SK-N-SH (cell line): ENCODE measurements at places on chromosomes 3 and 15. TPM values are rescaled to one million over a fixed set of nuclear protein-coding genes. Genes with fewer than 3 reads are reported as not detected.

DNA sequence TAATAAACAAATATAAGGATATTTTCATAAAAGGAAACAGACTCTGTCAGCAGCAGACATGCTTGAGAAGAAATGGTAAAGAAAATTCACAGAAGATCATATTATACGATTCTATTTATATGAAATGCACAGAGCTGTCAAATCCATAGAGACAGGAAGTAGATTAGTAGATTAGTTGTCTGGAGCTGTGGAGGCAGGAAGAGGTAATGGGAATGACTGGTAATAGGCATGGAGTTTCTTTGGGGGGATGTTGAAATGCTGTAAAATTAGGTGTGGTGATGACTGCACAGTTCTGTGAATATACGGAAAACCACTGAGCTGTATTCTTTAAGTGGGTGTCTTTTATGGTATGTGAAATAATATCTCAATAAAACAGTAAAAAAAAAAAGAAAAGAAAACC, 35.3 kb downstream of the CEP152 start:
- no peak for DNase-seq
- H3K36me3 ChIP-seq, result peaks cover 45% of the 10 kb centered on the region
- H3K27me3 ChIP-seq, result no peaks in the 10 kb centered on the region
- H3K4me1 ChIP-seq, result peaks cover 11% of the 10 kb centered on the region; the same call in 1 of the 2 replicates
- no peak overlapping the region for H3K4me3 ChIP-seq
- no peak overlapping the region for H3K27ac ChIP-seq

GRCh38 chr15:52199271-52199670, 8.1 kb upstream of the GNB5 start:
- H3K36me3 ChIP-seq, result no peaks in the 10 kb centered on the region
- no peaks in the 10 kb centered on the region for H3K4me1 ChIP-seq
- no peaks in the 10 kb centered on the region for H3K27me3 ChIP-seq
- no peak overlapping the region for H3K27ac ChIP-seq
- DNase-seq, result no peak

DNA sequence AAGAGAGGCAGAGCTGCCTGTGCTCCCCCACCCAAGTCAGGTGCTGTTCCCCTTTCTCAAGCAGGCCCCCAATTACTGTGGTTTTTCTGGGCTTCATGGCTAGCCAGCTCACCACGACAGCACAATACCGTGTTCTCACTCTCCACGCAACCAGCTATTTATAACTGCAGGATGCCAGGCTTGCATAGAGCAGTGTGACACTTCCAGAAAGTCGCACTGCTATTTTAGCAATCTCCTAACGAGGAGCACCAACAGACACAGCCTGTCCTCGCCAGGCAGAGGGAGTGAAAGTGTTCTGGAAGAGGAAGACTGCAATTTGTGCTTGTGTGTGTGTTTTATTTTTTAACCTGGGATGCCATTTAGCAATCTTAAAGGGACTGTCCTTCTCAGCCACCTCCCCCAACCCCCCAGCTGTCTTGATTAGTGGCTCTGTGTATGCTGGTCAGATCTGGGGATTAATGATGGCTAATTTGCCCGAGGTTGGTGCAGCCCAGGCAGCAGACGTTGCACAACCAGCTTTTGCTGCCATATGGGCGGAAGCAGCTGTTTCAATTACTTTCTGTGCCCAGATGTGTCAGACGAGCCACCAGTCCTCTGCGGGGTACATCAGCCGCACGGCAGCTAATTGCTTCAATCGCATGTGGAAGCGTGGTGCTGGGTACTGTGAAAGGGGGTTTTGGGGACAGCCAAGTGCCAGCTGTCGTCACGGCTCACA, 268.0 kb upstream of the ARRDC4 start:
- no peaks in the 10 kb centered on the region for H3K27me3 ChIP-seq
- peak; percentile 12 for DNase-seq
- H3K4me1 ChIP-seq, result no peaks in the 10 kb centered on the region
- no peak overlapping the region for H3K27ac ChIP-seq
- no peak overlapping the region for H3K4me3 ChIP-seq

DNA sequence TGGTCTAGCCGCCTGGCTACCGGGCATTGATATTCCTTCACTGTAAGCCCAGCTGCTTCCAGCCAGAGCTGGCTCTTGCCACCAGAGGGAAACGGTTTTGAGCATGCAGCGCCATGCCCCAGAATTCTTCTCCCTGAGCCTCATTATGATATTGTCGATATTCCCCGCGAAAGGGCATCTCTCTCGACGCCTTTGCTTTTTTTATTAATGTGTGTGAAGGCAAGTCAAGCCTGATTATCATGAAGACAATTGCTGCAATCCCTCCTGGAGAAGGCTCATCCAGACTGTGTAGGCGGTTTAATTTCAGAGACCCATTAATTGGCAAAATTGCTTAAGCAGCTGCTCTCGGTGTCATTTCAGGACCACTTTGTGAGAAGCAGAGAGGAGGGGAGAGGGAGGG, 321.2 kb upstream of the TLE3 start:
- no peak overlapping the region for H3K27ac ChIP-seq
- no peak overlapping the region for H3K4me3 ChIP-seq
- H3K27me3 ChIP-seq, result peaks cover 44% of the 10 kb centered on the region
- DNase-seq, result no peak

DNA sequence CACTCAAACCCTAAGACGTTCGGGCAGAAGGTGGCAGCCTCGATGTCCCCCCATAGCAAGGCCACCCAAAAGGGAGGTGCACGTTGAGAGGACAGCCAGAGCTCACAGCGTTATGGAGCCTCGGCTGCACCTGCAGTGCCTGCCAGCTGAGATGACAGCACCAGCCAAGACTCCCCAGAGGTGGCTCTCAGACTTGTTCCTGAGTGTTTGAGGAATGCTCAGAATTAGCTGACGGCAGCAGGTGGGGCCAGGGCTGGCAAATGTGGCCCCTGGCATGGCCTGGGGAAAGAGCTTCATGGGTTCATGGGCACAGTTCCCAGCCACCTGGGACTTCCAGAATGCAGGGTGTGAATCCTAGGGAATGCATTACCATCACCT, 177.8 kb downstream of the KLF13 start:
- DNase-seq, result no peak
- H3K27ac ChIP-seq, result no peak overlapping the region

DNA sequence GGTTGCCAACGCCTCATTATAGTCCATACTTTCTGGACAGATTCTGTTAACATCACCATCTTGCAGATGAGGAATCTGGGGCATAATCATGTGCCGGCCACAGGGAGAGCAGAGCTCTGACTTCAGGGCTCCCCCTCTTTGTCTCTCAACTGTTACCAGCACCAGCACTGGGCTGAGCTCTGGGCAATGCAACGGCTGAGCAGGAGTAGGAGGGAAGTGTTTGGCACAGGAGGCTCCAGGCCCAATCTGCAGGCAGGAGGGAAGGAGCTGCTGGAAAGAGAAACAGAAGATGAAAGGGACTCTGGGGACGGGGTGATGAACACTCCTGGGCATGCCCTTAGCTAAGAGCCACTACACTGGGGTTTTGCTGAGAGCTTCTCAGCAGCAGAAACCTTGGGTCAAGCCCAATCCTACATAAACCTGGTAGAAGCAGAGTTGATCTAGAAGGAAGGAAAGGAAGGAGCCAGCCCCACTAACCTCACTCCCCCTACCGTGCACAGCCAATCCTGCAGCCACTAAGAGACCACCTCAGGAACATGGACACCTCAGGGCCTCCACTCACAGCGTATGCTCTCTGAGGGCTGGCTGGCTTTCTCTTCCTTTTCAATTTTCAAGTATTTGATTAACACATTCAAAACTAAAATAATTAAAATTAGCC, 73.1 kb upstream of the SPATA12 start:
- H3K4me1 ChIP-seq, result peaks cover 4% of the 10 kb centered on the region; the same call in 1 of the 2 replicates
- H3K27me3 ChIP-seq, result no peaks in the 10 kb centered on the region
- H3K27ac ChIP-seq, result no peak overlapping the region
- DNase-seq, result no peak
- H3K4me3 ChIP-seq, result no peak overlapping the region
- H3K36me3 ChIP-seq, result no peaks in the 10 kb centered on the region

DNA sequence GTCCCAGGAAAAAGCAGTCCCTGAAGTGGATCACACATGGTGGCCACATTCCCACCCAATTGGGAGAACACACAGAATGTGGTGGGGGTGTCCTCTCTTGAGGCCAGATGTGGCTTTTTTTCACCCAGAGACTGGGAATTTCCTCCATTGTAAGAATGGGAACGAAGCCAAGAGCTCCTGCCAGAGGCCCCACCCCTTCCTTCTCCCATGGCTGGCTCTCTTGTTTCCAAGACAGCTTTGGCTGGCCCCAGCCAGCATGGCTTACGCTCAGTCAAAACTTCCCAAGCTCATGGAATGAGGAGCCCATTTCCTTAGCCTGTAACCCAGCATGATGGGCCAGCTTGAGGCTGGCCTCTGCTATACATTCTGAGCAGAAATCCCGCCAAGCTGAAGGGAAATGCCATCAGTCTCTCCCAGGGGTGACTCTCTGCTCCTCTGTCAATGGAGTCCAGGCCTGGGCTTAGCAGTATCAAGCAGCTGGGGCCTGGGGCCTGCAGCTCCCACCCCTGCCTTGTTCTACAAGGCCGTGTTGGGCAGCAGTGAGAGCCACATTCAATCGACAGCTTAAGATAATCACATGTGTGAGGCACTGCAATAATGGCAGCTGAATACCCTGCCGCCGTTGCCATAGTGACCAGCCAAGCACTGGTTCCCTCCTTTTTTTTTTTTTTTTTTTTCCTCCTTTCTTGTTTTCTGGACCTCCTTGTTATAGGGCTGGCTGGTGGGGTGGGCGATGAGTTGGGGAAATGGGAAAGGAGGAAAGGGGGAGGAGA, 142.4 kb downstream of the EPHB1 start:
- no peak overlapping the region for H3K4me3 ChIP-seq
- H3K4me1 ChIP-seq, result no peaks in the 10 kb centered on the region; the same call in 1 of the 2 replicates
- H3K27ac ChIP-seq, result no peak overlapping the region
- H3K36me3 ChIP-seq, result no peaks in the 10 kb centered on the region

GRCh38 chr15:65982627-65983322, 113.5 kb downstream of the RAB11A start:
- H3K27me3 ChIP-seq, result peaks cover 10% of the 10 kb centered on the region; the same call in 1 of the 2 replicates
- H3K36me3 ChIP-seq, result no peaks in the 10 kb centered on the region
- H3K27ac ChIP-seq, result no peak overlapping the region

- H3K4me3 ChIP-seq, result no peak overlapping the region
- no peak overlapping the region for H3K27ac ChIP-seq
- peaks cover 6% of the 10 kb centered on the region; the same call in 1 of the 2 replicates for H3K27me3 ChIP-seq
- no peaks in the 10 kb centered on the region for H3K36me3 ChIP-seq
- H3K4me1 ChIP-seq, result no peaks in the 10 kb centered on the region
- peak; percentile 25 for DNase-seq
These were observed 10.5 kb upstream of the EIF4A2 start for GRCh38 chr3:186772701-186773417.

DNA sequence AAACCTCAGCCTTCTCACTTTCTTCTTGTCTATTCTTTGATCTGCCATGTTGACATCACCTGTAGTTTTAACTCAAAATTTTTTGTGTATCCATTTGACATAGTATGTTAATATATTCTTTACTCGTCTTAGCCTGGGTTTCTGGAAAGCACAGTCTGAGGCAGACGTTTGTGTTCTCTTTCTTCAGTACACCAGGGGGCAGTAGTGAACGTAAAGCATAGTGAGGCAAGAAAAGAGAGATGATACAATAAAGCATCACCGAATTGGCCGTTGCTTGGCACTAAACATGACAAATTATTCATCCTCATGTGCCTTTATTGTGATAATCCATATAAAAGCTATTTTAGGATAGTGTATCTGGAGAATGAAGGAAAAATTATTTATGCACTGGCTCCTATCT, 141.0 kb upstream of the MYRIP start:
- peak; percentile 38 for DNase-seq
- no peak overlapping the region for H3K4me3 ChIP-seq
- no peaks in the 10 kb centered on the region for H3K4me1 ChIP-seq

DNA sequence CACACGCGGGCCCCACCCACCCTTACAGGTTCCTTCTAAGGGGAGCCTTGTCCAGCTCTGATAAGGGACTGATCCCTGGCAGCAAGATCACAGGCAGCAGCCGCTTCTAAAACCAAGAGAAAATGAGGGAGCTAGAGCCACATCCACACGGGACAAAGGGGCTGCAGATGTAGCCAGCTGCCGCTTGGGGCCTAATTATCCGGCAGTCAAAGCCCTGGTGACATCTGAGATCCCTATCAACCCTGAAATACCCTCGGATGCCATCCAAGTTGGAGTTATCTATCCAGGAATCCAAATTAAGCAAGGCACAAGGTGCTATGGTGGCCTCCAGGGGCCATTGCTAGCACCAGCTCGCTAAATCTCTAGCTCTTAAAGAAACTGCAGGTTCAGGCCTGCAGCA, 248.3 kb downstream of the VPS13C start:
- no peak overlapping the region for H3K4me3 ChIP-seq
- H3K27me3 ChIP-seq, result no peaks in the 10 kb centered on the region; the same call in 1 of the 2 replicates
- no peaks in the 10 kb centered on the region for H3K36me3 ChIP-seq
- peak; percentile 35 for DNase-seq

GRCh38 chr3:178022599-178022998, 513.6 kb upstream of the KCNMB2 start:
- DNase-seq, result no peak
- H3K4me1 ChIP-seq, result no peaks in the 10 kb centered on the region

- H3K4me3 ChIP-seq, result no peak overlapping the region
- peak overlapping the region; percentile 80 for H3K27ac ChIP-seq
- no peaks in the 10 kb centered on the region for H3K36me3 ChIP-seq
These were observed 128.4 kb downstream of the ASB7 start for GRCh38 chr15:100730655-100731266.

DNA sequence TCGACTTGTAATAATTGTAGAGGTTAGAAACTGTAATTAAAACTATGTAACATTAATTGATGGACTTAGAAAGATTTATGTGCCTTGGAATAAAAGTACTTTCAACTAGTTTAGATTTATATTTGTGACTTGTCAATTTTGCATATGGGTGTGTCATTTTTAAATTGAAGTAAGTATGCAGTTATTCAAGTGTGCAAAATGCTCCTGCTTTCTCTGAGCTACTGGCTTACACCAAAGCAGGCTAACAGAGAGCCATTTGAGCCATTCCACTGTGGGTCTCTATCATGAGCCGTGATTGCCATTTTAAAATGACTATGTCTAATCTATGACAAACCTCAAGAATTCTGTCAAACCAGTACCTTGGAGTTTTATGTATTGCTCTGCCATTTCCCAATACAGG, 345.0 kb upstream of the MDFIC2 start:
- no peak for DNase-seq
- no peaks in the 10 kb centered on the region for H3K36me3 ChIP-seq
- H3K27me3 ChIP-seq, result no peaks in the 10 kb centered on the region
- H3K4me1 ChIP-seq, result no peaks in the 10 kb centered on the region

DNA sequence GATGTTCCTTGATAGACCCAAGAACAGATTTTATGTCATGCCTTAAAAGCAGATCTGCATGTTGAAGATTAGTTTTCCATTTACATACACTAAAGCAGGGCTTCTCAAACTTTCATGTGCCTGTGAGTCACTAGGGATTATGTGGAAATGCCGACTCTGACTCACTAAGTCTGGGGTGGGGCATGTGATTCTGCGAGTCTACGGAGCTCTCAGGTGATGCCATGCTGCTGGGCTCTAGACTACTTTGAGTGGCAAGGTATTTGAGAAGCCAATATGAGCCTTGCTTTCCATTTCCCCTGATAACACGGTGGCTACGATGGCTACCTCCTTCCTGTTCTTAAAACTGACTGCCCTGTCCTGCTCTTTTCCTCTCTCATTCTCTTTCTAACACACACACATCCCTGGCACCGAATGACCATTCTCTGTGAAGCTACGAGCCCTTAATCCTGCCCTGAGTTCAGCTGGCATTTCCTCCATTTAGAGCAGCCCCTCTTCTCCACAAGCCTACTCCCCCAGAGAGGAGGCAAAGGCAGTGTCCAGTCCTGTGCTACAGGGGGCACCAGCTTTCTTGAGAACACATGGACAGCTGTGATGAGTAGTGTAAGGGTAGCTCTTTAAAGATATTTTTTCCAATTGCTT, 39.7 kb upstream of the PYGO1 start:
- H3K27me3 ChIP-seq, result no peaks in the 10 kb centered on the region
- H3K27ac ChIP-seq, result peak overlapping the region; percentile 23; the same call in 1 of the 2 replicates
- DNase-seq, result no peak
- H3K4me3 ChIP-seq, result no peak overlapping the region

Gene GTF2A2
- polyA plus RNA-seq, result 47.5 and 77.4 TPM in 2 replicates

Gene XIRP1
- polyA plus RNA-seq, result not detected in 2 replicates

Gene SERPINI2
- not detected in 2 replicates for polyA plus RNA-seq

Gene KCNH8
- 0.05 and 0.15 TPM in 2 replicates for polyA plus RNA-seq
